GM12878 (cell line): ENCODE measurements at places on chromosomes 6 and 20. TPM values are rescaled to one million over a fixed set of nuclear protein-coding genes. Genes with fewer than 3 reads are reported as not detected.

MEP1A gene
- polyA plus RNA-seq: not detected in 2 replicates

SAMD3 gene
- polyA plus RNA-seq: 0.14 TPM in 1 of 2 replicates, not detected in the other

ARG1 gene
- polyA plus RNA-seq: not detected in 2 replicates

OR2B6 gene
- polyA plus RNA-seq: 0.29 TPM in 1 of 2 replicates, not detected in the other

KIFC1 gene
- polyA plus RNA-seq: 31.0 and 32.8 TPM in 2 replicates

LY86 gene
- 180 and 191 TPM in 2 replicates for polyA plus RNA-seq

PLAGL2 gene
- 18.3 and 19.8 TPM in 2 replicates for polyA plus RNA-seq

CGA gene
- polyA plus RNA-seq: not detected in 2 replicates

ADGRB3 gene
- not detected in 2 replicates for polyA plus RNA-seq

RBM39 gene
- polyA plus RNA-seq: 199 and 219 TPM in 2 replicates

DNA sequence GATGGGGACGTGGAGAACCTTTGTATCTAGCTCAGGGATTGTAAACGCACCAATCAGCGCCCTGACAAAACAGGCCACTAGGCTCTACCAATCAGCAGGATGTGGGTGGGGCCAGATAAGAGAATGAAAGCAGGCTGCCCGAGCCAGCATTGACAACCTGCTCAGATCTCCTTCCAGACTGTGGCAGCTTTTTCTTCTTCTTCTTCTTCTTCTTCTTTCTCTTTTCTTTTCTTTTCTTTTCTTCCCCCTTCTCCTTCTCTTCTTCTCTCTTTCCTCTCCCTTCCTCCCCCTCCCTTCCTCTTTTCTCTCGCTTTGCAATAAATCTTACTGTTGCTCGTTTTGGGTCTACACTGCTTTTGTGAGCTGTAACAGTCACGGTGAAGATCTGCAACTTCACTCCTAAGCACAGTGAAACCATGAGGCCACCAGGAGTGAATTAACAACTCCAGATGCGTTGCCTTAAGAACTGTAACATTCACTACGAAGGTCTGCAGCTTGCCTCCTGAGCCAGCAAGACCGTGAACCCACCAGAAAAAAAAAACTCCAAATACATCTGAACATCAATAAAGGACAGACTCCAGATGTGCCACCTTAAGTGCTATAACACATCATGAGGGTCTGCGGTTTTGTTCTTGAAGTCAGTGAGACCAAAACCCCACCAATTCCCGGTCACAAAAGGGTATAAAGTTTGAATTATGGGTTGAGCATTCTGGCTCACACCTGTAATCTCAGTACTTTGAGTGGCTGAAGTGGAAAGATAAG is 19.6 kb upstream of the SERPINB1 start:
- no peak for DNase-seq

DNA sequence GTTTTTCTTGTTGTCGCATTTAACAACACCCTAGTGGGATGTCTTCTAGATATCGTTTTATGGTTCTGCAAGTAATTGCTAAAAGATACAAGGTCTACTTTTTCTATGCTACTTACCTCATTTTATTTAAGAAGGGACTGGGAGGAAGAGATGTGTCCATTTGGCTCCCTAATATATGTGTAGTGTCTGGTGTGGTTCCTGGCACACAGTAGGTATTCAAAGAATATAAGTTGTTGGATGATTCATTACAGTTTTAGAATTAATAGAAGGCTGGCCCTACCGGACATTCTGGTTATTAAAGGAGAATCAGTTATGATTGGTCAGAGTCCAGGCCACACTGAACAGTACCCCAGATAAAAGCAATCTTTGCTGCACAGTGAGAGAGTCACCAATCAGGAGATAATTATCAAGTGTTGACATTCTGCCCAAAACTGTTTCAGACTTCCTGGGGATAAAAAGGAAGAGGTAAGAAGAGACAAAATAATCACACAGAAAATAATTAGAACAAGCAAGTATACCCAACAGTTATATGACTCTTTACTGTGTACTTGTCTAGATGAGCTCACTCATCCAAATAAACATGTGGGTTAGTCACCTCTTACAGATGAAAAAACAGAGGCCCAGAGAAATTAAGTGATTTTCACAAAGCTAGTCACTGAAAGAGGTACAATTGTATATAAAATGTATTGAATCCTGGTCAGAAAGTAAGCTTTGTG is 7.0 kb downstream of the TMEM244 start:
- DNase-seq: no peak

DNA sequence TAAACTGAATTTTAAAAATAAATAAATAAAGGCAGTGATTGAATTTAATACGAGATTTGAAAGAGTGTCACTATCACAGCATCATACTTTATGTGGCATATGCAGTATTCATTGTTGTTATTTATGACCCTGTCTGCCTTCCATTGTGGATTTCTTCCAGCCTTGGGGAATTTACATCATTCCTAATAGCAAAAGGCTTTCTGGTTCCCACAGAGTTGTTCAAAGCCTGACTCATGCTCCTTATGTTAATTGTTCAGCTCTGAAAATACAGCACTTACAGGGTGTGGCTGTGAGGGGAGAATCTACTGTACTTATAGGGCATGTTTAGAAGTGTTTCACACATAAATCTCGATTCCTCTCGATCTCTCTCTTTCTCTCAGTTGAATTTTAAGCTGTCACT is 54.4 kb downstream of the JAG1 start:
- DNase-seq: no peak

GRCh38 chr6:5941188-5941587 is 65.5 kb downstream of the NRN1 start:
- no peak for DNase-seq

GRCh38 chr20:5835871-5836270 is 85.7 kb downstream of the SHLD1 start:
- no peak for DNase-seq

DNA sequence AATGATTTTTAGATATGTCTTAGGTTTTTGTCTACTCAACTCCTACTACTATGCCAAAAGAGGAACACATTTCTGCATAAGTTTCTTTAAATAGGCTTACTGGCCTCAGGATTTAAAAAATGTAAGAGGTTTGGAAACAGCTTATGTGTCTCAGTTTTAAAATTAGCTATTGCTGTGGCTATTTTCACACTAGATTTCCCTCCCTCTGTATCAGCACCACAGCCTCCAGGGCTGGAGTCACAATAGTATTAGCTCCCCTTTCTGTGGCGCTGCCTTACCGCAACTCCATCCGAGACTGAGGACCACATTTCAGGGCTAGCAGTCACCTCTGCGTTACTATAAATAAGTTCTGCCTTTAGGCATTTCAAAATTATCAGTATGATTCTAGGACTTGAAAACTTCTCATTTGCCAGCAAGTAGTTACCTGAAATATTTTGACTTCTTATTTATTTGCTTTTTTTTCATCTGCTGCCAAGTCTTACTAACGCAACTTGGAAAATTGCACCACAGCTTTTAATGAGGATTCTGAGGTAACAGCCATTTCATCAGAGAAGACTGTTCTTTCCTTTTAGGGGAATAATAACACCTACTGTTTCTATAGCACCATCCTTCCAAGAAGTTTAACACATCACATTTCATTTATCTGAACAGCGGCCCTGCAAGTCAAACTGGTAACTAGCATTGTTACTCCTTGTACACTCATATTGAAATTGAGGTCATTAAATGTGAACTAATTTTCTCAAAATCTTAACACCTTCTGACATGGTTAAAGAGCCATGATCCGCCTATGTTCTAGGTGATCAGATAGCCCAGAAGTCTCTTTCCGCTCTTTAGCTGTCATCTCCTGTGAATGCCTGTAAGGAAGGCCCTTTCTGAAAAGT is 105.9 kb downstream of the GJA10 start:
- DNase-seq: no peak

GRCh38 chr6:170272341-170273065 is 18.4 kb downstream of the DLL1 start:
- DNase-seq: no peak

DNA sequence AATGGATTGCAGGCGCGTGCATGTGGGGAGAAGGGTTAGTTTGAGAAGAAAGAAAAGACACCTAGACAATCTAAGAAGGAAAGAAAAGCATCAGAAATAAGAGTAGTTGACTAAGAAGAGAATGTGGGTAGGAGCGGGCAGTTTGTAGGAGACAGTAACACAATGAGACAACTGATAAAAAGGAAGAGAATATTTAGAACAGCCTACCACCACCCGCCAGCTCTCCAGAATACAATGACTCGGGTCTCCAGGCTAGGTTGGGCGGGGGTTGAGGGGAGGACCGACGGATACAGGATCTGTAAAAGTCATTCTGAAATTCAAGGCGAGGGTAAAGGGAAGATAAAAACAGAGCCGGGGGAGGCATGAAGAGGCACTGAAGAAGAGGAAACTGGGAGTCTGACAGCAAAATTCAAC is 712 bp downstream of the ABHD16A start:
- no peak for DNase-seq

DNA sequence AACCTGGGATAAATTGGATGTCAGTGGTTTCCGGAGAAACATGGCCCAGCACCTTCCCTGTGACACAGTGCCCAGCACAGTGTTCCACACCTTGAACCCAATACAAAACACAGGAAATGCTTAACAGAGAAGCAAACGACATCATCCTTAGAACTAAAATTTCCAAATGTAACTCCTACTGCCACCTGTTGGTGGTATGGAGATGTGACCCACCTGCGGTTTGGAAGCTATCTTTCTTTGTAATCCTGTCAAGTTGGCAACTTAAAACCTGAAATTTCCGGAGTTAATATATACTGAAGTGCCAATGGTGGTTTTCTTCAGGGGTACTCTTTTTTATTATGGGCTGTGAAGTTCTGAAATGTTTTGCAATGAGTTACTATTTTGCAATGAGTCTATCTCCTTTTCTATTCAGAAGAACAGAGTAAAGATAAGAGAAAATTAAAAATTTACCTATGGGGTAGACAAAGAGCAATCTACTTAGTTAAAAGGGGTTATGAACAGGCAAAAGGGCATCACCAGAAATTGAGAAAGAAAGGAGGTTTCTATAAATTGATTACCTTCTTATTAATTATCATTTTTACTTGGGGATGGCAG is 658.8 kb downstream of the PTPRT start:
- no peak for DNase-seq

- no peak for DNase-seq
Observed at GRCh38 chr6:39934131-39934757, at the start of gene MOCS1. Gene MOCS1 (minus strand): TSS chr6:39934462. CDS start chr6:39934417, 45 bp downstream.

- DNase-seq: no peak
Observed at GRCh38 chr20:1879369-1879768, 15.8 kb upstream of the SIRPA start.

- no peak for DNase-seq
Observed at GRCh38 chr20:44660581-44660980, 9.1 kb upstream of the ADA start.

DNA sequence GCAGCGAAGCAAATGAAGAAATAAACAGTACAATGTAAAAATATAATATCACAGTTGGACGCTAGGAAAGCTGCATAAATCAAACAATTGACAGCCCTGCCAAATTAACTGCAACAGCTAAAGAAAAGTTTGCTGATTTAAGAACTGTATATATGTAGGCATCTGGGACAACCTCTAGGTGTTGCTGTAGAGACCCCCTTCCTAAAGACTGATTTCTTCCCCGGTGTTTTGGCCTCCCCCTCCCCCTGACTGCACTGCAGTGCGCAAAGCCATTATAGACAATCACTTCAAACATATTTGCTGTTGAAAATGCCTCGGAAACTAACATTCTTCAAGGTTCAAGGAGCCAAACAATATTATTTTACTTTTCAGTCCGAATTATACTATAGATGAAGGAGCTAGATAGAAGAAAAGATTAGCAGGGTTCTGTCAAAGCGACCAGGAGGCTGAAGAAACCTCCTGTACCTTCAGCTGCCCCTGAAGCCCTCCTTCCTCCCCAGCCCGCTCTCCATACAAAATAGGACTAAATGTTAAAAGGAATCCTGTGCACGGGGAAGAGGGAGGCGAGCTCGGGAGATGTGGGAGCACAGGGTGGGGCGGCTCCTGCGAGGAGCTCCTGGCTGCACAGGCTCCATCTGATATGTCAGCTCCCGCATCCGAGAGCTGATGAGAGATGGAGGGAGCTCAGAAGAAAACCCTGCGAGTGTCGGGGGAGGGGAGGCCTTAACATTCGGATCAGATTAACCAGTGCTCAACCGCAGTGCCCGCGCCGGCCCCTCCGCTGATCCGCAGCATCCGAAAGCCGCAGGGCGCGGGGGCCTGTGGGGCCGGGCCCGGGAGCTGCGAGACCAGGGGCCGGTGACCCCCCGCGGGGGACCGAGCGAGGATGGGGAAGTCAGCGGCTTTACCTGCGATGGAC is 822 bp downstream of the ELOVL4 start:
- DNase-seq: no peak

DNA sequence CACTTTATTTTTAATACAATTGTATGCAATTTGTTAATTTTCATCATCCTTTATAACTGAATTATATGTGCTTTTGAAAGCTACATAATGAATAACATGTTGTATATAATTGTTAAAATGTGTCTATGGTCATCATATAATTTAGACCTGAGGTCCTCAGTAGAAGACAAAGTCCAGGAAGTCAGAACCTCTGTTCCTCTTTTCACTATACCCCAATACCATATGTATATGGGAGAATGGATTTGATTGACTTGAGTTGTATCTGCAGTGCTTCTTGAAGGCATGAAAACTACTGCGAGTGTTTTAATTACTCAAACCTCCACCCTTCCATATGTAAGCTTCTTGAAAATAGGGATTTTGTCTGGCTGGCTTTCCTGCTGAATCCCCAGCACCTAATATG is 140.7 kb upstream of the NEDD9 start:
- no peak for DNase-seq
